ENCODE measurements at places on chromosomes 7 and 10. TPM values are rescaled to one million over a fixed set of nuclear protein-coding genes. Genes with fewer than 3 reads are reported as not detected.

The CD36 gene
- 300 TPM for total RNA-seq

The NPY4R gene
- total RNA-seq, result not detected

The HTR5A gene
- not detected for total RNA-seq

The CALHM1 gene
- total RNA-seq, result not detected

DNA sequence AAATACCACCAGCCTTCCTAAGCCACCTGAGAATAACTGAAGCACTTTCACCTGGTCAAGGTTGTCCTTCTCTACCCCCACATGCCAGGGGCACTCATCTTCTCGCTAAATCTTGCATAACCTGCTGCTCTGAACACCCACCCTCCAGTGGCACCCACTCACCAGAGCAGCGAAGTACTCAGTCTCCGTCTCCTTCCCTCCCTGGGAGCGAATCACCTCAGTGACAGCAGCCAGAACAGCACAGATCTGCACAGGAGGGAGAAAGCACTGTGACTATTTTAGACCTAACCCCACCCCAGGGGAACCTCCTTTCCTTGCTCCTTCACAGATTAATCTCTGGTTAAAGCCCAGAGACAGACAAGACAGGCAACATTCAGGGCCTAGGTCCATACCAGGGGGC is 5.1 kb downstream of the RRP12 start:
- DNase-seq, result no peak

GRCh38 chr10:35237766-35238512 is 98.4 kb upstream of the CCNY start:
- DNase-seq, result no peak

- no peak for DNase-seq
Observed at GRCh38 chr7:18703685-18704084, 208.1 kb downstream of the HDAC9 start.

GRCh38 chr10:42112331-42113157 is 525.8 kb downstream of the ZNF33B start:
- no peak for DNase-seq

DNA sequence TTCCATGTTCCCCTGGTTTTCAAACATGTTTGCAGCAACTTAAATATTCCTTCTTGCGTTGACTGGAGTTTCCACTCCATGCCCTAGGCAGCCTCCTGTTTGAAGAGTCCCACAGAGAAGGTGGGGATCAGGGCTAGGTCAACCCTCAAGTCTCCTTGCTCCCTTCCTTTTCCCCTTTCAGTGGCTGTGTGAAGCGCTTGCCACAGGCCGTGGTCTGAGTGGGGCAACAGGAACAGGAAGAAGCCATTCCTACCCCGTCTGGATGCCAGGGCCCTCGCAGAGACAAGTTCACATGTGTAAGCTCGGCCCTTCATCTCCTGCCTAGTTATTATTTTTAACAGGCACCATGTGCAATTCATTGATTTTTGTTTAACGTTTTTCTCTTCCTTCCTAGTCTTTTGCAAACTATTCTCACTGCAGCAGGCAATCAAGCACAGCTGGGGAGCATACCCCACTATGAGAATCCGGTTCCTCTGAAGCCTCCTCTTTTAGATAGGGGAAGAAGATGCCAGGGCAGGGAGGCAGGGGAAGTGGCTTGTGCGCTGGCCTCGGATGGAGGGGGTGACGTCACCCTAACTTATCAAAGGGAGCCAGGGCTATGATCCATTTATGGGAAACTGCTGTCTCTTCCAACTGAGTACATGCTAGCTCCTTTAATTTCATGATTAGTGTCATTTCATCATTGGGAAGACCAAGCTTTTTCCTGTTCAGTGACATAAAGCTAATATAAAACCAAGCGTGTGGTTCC is 64.2 kb downstream of the PRLHR start:
- DNase-seq, result peak; percentile 39

GRCh38 chr10:111762114-111762513 is 421.5 kb downstream of the GPAM start:
- DNase-seq, result no peak

DNA sequence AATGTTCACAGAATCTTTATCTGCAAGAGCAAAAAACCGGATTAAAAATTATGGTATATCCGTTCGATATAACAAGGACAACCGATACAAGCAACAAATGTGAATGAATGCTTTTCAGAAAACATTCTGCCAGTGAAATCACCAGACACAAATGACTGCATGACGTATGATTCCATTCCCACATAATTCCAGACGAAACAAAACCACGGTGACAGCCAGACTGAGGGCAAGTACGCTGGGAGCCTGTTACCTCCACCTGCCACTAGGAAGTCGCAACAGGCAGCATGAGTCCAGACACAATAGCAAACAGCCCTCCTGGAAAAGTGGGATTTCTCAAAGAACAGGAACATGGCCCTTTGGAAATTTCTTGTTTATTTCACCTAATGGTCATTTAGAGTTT is 41.7 kb downstream of the MAD1L1 start:
- DNase-seq, result no peak

DNA sequence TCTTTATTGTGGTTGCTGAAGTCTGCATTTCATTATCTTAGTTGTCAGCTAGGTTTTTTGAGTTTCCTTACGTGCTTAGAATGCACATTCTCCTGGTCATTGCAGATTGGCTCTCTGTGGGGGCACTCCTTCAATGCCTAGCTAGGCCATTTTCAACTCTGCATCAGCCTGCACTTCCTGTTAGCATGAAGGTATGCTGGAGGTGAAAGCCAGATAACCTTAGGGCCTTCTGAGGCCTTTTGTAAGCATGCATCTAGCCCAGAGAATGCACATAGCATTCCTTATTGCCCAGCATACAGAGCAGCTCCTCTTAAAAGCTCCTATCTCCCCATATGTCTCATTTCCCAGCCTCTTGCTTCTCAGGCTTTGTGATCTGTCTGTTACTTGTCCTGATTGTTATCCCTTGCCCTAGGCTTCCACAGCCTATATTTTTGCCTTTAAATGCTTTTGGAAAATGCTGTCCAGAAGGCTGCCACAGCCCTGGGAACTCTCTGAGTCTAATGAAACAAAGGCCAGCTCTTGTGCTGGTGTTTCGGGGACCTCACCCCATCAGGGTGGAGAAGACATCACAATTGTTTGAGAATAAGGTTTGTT is 108.1 kb upstream of the IGFBP3 start:
- DNase-seq, result no peak

DNA sequence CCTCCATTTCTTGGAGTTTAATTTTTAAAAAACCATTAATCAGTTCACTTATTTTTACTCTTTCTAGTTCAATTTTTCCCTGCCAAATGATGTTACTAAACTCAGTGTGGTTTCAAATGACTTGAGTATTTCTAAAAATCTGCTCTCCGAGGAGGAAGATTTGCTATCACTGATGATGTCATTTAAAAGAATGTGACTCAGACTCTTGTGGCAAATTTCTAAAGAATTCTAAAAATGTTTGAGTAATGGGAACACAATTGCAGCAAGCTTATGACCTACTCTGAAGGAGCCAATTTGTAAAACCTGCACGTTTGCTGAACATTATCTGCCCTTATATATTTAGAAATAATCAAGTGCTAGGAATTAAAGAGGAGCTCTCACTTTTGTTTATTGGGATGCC is 88.6 kb downstream of the SPAG6 start:
- peak; percentile 33 for DNase-seq

DNA sequence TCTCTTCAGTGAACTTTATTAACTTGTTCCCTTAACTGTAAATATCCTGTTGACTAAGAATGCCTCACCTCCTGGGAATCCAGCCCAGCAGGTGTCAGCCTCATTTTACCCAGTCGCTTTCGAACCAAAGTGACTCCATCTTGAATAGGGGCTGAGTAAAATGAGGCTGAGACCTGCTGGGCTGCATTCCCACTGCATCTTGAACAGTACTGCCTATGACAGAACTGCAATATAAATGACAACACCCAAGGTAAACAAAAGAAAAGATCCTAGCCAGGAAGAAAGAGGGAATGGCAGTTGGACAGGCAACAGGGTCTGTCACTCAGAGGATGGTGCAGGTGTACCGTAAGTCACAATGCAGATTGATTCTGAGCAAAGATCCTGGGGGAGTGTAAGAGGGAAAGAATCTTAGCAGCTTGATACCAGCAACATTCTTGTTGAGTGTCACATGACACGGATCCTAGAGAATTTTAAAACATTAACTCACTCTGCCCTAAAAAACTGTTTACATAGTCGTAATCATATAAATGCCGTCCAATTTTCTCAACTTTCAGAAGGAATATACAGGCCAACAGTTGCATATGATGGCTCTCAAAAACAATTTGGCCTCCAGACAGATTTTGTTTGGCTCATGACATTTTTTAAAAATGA is 4.4 kb upstream of the FAM107B start:
- peak; percentile 85 for DNase-seq

DNA sequence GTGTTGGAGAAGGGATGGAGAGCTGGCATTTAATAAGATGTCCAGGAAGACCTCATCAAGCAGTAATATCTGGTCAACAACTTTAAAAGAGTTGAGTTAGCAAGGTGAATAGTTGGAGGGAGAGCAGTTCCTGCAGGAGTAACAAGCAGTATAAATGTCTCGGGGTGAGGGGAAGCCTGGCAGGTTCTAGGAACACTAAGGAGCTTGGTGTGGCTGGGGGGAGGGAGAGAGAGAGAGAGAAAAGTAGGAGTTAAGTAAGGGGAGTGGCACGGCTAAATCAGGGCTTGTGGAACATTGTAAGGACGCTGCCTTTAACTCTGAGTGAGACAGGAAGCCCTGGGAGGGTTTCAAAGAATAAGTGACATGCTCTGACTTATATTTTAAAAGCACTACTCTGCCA is 22.0 kb upstream of the LAMB4 start:
- no peak for DNase-seq
